ENCODE measurements at places on chromosomes 3 and 15. TPM values are rescaled to one million over a fixed set of nuclear protein-coding genes. Genes with fewer than 3 reads are reported as not detected.

GRCh38 chr3:150210461-150211110 is 197.5 kb upstream of the TSC22D2 start:
- DNase-seq, result no peak

- DNase-seq, result no peak
Observed at GRCh38 chr3:59580996-59581395, 531.2 kb upstream of the CFAP20DC start.

DNA sequence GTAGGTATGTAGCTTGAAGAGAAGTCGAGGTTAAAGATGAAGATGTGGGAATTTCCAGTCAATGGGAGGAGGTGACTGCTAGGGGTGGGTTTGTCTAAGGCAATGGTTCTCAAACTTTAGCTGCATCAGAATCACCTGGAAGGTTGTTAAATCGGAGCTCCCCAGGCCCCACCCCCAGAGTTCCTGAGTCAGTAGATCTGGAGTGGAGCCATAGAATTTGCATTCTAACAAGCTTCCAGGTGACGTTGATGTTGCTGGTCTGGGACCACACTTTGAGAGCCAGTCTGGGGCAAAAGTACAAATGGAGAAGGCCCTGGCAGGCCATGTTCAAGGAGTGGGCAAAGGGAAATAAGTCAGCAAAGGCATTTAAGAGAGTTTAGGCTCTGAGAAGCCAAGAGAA is 69.1 kb downstream of the CMTM8 start:
- no peak for DNase-seq

DNA sequence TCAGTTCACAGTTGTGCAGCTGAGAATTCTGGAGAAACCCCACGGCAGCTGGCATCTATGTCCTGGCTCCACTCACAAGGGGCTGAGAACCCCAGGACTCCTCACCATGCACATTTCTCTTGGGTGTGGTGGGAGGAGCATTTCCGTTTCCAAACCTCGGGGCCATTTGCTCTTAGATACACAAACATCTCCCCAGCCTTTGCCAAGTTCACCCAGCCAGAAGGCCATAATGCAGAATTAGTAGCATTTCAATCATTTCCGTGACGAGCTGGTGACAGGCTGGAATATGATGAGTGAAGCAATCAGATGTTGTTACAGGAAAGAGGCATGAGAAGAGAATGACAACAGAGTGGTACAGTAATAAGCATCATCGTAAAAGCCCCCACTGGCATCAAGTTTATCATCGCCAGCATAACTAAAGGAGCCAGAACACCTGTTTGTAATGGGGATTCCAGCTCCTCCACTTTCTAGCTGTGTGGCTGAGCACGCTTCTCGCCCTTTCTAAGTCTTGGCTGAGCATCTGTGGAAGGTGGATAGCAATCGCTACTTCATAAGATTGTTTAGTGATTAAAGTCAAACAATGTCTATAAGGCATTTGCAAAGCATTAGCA is 82.0 kb downstream of the LIPC start:
- DNase-seq, result no peak

DNA sequence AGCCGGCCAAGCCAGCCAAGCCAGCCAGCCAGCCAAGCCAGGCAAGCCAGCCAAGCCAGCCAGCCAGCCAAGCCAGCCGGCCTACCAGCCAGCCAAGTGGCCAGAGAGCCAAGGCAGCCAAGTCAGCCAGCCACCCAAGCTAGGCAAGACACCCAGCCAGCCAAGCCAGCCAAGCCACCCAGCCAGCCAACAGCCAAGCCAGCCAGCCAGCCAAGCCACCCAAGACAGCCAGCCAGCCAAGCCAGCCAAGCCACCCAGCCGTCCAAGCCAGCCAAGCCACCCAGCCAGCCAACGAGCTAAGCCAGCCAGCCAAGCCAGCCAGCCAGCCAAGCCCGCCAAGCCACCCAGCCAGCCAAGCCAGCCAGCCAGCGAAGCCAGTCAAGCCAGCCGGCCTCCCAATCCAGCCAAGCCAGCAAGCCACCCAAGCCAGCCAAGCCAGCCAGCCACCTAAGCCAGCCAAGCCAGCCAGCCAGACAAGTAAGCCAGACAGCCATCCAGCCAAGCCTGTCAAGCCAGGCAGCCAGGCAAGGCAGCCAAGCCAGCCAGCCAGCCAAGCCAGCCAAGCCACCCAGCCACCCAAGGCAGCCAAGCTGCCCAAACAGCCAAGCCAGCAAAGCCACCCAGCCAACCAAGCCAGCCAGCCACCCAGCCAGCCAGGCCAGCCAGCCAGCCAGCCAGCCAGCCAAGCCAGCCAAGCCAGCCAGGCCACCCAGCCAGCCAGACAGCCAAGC is 200.5 kb downstream of the GOLGA6L6 start:
- no peak for DNase-seq

DNA sequence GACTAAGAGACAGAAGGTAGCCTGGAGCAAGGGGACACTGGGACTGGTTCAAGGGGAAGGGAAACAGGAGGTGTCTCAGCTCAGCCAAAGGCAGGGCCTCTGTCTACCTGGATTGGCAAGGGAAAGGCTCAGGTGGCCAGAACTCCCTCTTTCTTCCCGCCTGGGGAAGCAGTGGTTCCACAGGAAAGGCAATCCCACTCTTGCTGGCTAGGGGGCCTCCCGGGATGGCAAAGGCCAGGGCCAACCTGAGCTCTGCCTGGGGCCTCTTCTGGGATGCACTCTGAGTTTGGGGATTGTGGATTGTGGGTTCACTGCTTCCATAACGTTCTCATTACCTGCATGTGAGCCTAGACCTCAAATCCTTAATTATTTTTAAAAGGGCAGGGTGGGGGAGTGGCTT is 13.0 kb upstream of the PARP6 start:
- DNase-seq, result no peak

- DNase-seq, result no peak
Observed at GRCh38 chr15:82545478-82545877, 5.2 kb upstream of the RPS17 start.

DNA sequence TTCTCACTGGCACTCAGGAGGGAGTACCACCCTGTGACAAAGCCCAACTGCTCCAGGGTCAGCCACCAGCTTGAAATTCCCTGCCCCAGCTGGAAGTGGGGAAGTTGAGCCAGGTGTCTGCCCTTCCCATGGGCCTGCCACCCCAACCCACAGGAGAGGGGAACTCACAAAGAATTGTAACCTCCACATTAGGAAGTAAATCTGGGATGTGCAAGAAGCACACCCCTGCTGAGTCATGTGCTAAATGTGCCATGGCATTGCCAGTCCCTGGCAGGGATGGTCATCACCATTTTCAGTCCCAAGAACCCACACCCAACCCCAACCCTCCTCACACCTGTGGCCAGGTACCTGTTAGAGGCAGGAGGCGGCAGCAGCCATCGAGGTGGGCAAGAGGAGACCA is 165.2 kb upstream of the THBS1 start:
- DNase-seq, result no peak

DNA sequence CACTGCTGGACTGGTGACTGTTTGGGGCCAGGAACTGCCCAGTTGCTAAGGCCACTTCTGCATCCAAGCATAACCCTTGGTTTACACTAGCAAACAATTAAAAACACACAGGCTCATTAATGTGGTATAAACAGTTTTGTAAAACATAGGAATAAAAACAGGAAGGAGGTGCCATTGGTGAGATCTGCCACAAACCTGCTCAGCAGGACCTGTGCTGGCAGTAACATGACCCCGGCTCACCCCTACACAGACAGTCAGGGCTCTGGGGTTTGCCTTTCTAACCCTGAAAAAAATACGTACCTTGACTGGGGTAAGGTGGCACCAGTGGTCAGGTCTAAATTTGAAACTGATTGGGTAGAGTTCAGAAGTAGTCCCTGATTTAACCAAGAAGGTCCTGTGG is 76.2 kb downstream of the ATP1B3 start:
- DNase-seq, result no peak

DNA sequence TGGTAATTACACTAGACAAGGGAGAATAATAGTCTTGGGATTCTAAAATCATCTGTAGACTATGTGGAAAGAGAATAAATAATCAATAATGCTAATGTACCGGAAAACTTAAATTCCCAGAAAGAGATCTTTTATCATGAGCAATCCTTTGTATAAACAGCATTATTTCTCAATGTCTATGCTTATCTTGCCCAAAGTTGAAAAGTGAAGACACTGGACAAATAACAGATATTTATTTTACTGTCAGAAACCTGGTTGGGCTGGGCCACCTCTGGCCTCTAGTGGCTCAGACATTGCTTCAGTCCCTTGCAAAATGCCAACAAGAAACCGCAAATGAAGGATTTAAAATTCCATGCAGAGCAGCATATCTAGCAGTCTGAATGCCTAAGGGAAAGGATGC is 409.9 kb downstream of the FHIT start:
- DNase-seq, result no peak

- DNase-seq, result no peak
Observed at GRCh38 chr3:183880121-183880520, 4.6 kb downstream of the PARL start.

GRCh38 chr15:29270169-29270955 is 740 bp upstream of the NSMCE3 start:
- no peak for DNase-seq

GRCh38 chr15:48751595-48751994 is 59.3 kb downstream of the CEP152 start:
- no peak for DNase-seq

GRCh38 chr3:175731543-175731942 is 872.4 kb downstream of the NAALADL2 start:
- no peak for DNase-seq

- no peak for DNase-seq
Observed at GRCh38 chr3:183591881-183592521, 36.5 kb upstream of the KLHL6 start.

DNA sequence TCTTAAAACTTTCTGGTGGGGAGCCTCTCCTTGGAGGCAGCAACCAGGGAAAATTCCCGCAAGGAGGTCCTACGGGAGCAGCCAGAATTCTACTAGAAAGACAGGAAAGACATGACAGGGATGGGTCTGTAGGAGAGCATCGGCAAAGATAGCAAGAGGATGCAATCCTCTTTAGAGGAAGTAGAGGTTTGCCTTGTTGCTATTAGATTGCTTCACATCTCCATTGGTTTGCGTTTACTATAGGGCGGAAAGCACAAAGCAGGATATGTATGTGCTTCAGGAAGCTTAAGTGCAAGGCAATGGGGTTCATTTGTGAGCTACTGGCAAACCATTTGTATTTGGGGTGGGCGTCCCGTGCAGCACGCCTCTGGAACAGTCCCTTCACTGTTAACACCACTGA is 193.0 kb downstream of the RORA start:
- DNase-seq, result no peak

- no peak for DNase-seq
Observed at GRCh38 chr3:181886676-181887075, 175.0 kb downstream of the SOX2 start.

- no peak for DNase-seq
Observed at GRCh38 chr15:67834581-67835296, 5.1 kb downstream of the RNU6-1 start.

DNA sequence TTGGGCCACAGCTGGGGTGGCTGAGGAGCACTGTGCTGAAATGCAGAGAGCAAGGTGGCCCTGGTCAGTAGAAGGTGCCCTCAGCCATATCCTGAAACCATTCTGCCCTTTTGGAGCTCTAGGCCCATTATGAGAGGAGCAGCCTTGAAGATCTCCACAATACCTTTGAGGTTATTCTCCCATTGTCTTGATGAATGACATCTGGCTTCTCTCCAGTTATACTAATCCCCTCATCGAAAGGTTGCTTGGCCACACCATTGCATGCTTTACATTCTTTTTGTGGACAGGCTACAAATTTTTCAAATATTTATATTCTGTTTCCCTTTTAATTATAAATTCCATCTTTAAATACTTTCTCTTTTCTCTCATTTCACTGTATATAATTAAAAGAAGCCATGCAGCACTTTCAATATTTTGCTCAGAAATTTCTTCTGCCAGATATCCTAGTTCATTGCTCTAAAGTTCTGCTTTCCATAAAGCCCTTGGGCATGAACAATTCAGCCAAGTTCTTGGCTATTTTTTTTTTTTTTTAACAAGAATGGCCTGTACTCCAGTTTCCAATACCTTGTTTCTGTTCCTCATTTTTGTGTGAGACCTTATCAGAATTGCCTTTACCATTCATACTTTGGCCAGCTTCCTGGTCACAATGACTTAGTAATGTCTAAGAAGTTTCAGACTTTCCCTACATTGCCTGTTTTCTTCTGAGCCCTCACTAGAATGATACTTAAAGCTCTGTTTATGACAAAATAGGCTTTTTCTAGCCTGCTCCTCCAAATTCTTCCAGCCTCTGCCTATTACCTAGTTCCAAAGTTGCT is 138.9 kb upstream of the SGO1 start:
- no peak for DNase-seq

DNA sequence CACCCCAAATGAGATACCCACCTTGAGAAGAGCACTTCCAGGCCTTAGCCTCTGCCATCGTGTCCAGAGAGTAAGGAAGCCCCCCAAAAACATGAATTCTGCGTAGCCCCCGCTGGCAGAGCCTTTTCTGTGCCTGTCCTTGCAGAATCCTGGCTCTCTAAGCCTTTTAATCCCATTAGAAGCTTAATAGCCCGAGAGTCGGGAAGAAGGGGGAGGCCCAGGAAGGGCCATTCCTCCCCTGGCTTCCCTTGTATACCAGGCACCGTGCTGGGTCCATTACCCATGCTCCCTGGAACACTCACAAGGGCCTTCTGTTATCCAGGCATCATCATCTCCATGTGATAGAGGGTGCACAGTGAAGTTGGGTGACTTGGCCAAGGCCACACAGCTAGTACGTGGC is 7.1 kb downstream of the SPTBN5 start:
- no peak for DNase-seq

- DNase-seq, result no peak
Observed at GRCh38 chr3:53859178-53859577, 12.8 kb downstream of the IL17RB start.

DNA sequence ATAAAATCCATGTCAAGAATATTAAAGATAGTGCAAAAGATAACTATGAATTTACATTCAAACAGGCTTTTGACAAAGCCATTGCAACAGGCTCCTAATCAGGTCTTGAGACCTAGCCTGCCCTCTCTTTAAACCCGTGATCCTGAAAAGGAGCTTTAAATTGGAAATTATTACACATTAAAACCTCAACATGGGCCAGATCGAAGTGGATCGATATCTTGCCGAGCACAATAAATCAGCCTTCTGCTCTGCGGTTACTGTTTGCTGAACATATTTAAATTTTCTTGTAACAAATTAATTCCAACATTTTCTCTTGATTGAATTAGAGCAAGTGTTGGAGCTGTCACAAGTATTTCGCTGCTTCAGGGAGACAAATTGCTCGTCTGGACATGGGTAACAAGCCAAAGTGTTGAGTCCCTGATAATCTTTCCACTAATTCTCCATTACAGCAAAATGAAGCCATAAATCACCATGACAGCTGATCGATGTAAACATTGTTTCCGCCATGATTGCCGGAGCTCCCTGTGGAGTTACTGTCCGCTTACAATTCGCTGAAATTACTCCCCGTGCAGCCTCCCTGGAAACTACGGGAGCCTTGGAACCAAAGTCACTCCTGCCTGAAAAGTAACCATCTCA is 47.6 kb downstream of the SHOX2 start:
- DNase-seq, result no peak

The TSC22D2 gene
- total RNA-seq, result 34.4 TPM

The TOPBP1 gene
- total RNA-seq, result 42.3 TPM

The ALDH1A3 gene
- total RNA-seq, result 21.6 TPM

The ZIC4 gene
- 12.2 TPM for total RNA-seq

The IGSF11 gene
- 13.6 TPM for total RNA-seq

The RAD51 gene
- 2.5 TPM for total RNA-seq

The ISG20 gene
- total RNA-seq, result 2.0 TPM

The COL6A5 gene
- total RNA-seq, result 0.06 TPM

The HES1 gene
- total RNA-seq, result 58.9 TPM

The EXD1 gene
- not detected for total RNA-seq

The PRKCD gene
- total RNA-seq, result 10.0 TPM

All from spinal cord (tissue), 10 donors.